ENCODE measurements at places on chromosomes 7 and 10. TPM values are rescaled to one million over a fixed set of nuclear protein-coding genes. Genes with fewer than 3 reads are reported as not detected.

TBRG4 gene
- 213 TPM for total RNA-seq

IFRD1 gene
- 51.1 TPM for total RNA-seq

RASA4B gene
- 23.7 TPM for total RNA-seq

PLCE1 gene
- 0.02 TPM for total RNA-seq

PIK3AP1 gene
- 9.8 TPM for total RNA-seq

RSPH10B2 gene
- 0.78 TPM for total RNA-seq

ORC5 gene
- total RNA-seq: 41.9 TPM

TASOR2 gene
- 75.6 TPM for total RNA-seq

EEF1AKMT2 gene
- 18.7 TPM for total RNA-seq

MCM10 gene
- 90.9 TPM for total RNA-seq

ST8SIA6 gene
- total RNA-seq: not detected

OIT3 gene
- not detected for total RNA-seq

DMBT1 gene
- not detected for total RNA-seq

VSTM4 gene
- 0.06 TPM for total RNA-seq

STEAP1B gene
- total RNA-seq: not detected

SHH gene
- not detected for total RNA-seq

ZNF503 gene
- 0.38 TPM for total RNA-seq

TLX1 gene
- total RNA-seq: not detected

POP7 gene
- total RNA-seq: 85.9 TPM

VWC2 gene
- not detected for total RNA-seq

TEX36 gene
- total RNA-seq: not detected

CNNM1 gene
- 0.23 TPM for total RNA-seq

POLR2J2 gene
- total RNA-seq: 8.6 TPM

GUSB gene
- 55.7 TPM for total RNA-seq
